Stimulated activated CD8-positive, alpha-beta memory T cell treated with anti-CD3 and anti-CD28 coated beads, Interleukin-15, amount 100 ng/mL, for 4 hours (primary cell): ENCODE measurements at places on chromosomes 1 and 21.

DNA sequence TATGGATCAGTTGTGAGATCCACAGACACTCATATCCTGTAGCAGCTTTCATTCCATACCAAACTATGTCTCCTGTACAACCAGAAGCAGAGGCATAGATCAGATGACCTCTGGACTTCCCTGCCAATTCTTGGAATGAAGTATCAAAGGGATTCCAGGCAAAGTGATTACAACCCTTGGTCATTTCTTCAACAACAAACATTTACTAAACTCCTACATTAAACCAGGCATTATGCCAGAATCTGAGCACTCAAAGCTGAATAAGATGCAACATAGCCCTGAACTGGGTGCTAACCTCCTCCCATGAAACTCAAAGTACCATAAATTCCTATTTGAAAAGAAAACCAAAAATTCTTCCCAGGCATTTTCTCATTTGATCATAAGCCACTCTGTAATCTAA, 121.2 kb upstream of the SGIP1 start:
- no peak for DNase-seq

GRCh38 chr21:43331962-43332828, 94.7 kb downstream of the SIK1 start:
- no peak for DNase-seq

- DNase-seq: no peak
Measured at GRCh38 chr21:31905503-31906451, 33.0 kb downstream of the HUNK start.

DNA sequence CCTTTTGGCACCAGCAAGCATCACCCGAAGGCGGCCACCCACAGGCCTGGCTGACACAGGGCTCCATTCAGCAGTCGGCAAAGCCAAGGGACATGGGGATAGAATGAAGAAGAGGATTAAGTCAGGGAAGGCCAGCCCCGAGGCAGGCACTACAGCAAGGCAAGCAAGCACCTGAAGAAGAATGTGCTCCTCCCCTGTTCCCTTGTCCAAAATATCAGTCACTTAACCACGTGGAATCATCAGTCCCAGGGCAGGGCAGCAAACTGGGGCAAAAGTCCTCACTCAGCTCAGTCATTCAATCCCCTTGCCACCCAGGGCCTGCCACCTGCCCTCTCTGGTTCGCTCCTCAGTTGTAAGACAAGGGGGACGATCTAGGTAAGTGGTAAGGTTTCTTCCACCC, 9.3 kb downstream of the KANK4 start:
- no peak for DNase-seq

- DNase-seq: no peak
Measured at GRCh38 chr1:28642056-28642846, 616 bp downstream of the TAF12 start.

DNA sequence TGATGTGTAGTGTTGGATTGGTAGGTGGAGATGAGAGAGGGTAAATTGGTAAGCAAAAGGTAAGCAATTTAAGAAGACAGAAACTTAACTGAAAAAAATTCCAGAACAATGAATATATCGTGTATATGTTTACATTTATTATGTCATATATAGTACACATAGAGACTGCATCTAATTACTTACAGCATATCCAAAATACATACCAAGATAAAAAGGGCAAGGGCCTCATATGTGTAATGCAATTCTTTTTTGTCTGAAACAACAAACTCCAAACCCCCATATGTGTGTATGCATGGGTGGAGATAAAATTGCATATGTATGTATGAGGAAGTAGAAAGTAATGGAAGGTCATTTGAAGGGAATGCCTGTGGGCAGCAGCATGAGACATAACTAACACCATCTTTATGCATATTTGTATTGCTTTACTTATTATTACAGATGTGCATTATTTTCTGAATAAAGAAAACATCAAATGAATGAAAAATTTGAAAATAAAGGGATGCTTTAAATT, 4.3 kb downstream of the KRTAP20-3 start:
- DNase-seq: no peak

DNA sequence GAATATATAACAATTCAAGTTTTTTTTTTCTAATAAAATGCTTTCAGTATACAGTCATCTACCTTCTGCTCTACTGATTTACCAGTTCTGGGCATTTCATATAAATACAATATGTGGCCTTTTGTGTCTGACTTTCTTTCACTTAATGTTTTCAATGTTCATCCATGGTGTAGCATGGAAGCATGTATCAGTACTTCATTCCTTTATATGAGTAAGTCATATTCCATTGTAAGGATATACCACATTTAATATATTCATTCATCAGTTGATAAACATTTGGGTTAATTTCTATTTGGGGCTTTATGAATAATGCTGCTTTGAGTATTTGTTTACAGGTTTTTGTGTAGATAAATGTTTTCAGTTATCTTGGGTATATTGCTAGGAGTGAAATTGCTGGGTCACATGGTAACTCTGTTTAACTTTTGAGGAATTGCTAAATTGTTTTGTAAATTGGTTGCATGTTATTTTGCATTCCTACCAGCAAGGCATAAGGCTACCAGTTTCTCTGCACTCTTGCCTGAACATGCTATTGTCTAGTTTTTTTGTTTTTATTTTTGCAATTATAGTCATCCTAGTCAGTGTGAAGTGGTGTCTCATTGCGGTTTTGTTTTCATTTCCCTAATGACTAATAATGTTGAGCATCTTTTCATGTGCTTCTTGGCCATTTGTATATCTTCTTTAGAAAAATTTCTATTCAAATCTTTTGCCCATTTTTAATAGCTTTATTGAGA, 206.1 kb downstream of the TM2D1 start:
- DNase-seq: no peak

- no peak for DNase-seq
Measured at GRCh38 chr1:205590457-205590768, 41.4 kb downstream of the ELK4 start.

GRCh38 chr1:38612951-38613350, 246.6 kb downstream of the RRAGC start:
- DNase-seq: no peak

DNA sequence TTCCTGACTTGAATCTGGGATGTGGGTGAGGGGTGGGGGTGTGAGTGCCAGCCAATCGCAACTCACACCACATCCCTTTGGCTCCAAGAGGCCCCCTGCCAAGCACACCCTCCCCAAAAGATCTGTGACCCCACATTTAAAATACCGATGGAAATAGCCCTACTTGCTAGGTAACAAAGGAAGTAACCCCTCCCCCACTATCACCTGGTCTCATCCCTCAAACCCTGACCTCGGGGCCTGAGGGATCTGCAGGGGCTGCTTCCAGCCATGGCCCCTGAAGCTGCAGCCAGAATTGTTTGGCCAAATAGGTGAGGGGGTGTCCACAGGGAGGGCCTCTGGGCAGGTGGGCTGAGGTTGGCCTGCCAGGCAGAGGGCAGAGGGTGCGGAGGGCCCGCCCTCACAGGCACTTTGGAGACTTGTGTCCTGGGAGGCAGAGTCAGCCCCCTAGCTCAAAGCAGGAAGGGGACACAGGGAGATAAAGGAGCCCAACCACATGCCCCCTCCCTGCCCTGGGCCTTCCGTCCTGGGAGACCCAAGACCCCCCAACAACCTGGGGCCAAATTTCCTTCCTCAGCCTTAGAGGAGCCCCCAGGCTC, 37.2 kb downstream of the SDC3 start:
- DNase-seq: no peak

GRCh38 chr21:41437729-41438128, 11.7 kb downstream of the MX1 start:
- no peak for DNase-seq

- DNase-seq: no peak
Measured at GRCh38 chr1:6170742-6171201, 9.3 kb downstream of the CHD5 start.

GRCh38 chr1:205373798-205374175, 17.1 kb upstream of the KLHDC8A start:
- no peak for DNase-seq

DNA sequence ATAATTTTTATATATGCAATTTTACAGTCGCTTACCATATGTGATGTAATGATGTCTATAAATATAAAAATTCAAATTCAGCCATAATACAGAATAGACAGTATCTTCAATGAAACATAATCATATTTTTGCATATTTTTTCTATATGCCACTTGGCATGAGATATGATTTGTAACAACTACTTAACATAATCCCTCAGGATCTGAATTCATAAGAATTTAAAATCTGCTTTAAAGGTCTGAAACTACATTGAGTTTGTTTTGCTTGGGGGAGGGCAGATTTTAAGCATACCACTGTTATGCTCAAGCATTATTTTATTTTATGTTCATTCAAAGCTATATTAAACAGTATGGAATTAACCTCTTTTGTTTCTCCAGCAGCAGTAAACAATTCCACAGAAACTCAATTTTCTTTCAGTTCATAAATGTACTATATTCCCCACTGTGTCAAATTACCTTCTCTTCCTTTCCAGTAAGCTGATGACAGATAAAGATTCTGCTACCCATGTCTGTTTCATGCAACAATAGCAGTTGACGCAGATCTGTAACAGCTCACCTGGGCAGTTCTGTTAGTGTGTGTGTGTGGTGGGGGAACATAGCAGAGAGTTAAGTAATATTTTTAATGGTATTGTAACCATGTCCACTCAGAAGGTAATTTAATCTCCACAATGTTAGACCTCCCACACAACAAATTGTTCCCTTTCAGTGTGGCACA, 224.8 kb downstream of the NTNG1 start:
- no peak for DNase-seq

- no peak for DNase-seq
Measured at GRCh38 chr1:15849775-15850324, 2.3 kb downstream of the SPEN start.

DNA sequence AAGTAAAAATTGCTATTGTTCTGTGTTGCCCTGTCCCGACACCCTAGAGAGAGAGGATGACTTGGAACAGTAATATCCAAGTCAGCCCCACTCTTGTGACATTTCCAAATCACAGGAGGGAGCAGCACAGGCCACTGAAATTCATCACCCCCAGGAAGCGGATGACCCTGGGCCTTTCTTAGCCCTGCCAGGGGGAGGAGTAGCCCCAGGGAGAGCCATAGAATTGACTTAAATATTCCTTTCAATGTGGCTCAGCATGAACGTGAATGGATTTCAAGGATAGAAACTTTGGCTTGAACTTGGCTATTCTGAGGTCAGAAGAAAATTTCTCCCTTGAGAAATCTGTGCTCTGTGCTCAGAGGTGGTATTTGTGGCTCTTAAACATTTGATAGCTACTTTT, 80.6 kb downstream of the CENPF start:
- no peak for DNase-seq

DNA sequence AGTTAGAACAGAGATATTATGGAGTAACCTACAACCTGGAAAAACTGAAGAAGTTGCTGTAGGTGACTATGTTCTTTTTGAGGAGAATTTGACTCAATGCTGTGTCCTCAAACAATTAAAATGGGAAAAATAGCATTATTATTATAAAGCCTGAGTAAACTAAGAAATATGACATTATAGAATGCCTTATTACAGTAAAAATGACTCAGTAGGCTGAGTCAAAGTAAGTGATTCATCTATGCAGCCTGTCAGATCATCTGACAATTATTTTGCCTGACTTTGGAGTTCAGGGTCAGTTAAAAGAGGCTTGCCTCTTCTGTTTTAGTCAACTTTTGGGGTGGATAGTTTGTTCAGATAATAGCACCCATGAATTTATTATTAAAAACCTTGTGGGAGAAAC, 150.8 kb upstream of the PTGFR start:
- DNase-seq: no peak

DNA sequence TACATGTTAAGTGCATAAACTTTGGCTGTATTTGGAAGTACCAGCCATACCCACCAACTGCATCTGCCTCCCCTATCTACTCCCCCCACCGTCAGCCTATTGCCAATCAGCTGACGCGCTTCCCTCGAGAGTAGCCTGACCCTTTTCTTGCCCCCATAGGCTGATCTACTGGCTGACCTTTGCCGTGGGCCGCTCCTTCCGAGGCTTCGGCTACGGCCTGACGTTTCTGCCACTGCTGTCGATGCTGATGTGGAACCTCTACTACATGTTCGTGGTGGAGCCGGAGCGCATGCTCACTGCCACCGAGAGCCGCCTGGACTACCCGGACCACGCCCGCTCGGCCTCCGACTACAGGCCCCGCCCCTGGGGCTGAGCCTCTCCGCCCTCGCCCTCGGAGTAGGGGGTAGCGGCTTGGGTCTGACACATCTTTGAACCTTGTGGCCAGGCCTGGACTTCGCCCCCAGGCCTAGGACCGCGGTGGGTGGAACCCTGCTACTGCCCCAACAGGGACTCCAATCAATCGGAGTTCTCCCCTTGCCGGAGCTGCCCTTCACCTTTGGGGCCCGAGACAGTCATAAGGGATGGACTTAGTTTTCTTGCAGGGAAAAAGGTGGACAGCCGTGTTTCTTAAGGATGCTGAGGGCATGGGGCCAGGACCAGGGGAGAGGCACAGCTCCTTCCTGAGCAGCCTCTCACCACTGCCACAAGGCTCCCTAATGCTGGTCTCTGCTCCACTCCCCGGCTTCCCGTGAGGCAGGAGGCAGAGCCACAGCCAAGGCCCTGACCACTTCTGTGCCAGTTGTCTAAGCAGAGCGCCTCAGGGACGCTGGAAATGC, 4.0 kb downstream of the GLMP start:
- no peak for DNase-seq

DNA sequence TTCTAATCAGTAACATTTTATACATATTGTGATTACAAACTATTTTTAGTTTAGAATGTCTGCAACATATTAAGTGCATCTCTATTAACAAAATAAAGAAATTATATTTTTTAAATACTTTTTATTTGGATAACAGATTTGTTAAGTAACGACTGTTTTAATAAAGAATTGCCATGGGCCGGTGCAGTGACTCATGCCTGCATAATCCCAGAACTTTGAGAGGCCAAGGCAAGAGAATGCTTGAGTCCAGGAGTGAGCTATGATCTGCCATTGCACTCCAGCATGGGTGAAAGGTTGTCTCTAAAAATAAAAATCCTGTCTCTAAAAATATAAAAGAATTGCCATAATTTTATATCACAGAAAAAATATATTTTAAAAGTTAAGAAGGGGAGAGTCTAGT, 4.1 kb downstream of the LRRIQ3 start:
- DNase-seq: no peak

DNA sequence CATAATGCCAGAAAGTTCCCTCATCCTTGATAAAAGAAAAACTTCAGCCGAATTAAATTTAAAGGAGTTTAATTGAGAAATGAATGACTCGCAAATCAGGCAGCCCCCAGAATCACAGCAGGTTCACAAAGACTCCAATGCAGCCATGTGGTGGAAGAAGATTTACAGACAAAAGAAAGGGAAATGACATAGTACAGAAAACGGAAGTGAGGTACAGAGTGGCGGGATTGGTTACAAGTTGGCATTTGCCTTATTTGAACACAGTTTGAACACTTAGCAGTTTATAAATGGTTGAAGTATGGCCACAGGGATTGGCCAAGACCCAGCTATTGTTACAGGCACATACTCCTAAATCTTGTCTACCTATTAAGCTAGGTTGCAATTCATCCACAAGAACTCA, 46.6 kb downstream of the HIVEP3 start:
- DNase-seq: no peak

- DNase-seq: no peak
Measured at GRCh38 chr21:30227128-30227527, 11.2 kb upstream of the CLDN8 start.

- DNase-seq: peak; percentile 63
Measured at GRCh38 chr1:145977486-145978470, 13.3 kb downstream of the POLR3GL start.
